ENCODE measurements at places on chromosomes 2 and 18.
A peak's percentile ranks its signal among the peaks of the same experiment; 100 is the strongest.

GRCh38 chr18:45317948-45318640, 297.2 kb upstream of the SLC14A2 start:
- no peak for DNase-seq

GRCh38 chr2:199315299-199316179, 142.2 kb downstream of the SATB2 start:
- no peak for DNase-seq

- no peak for DNase-seq
These were observed 28.3 kb upstream of the ICOS start for GRCh38 chr2:203908066-203908796.

DNA sequence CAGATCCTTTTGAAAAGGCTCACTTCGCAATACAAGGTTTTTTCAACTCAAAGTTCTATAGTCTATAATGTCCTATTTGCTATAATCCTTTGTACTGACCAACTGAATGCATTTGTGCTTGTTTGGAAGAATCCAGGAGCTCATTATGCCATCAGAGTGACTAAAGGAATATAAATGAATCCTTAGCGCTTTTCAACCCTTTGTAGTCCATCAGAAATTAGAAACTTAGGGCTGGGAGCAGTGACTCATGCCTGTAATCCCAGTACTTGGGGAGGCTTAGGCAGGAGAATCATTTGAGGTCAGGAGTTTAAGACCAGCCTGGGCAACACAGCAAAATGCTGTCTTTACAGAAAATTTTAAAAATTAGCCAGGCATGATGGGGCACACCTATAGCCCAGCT, 330.2 kb upstream of the CHAC2 start:
- DNase-seq: no peak

DNA sequence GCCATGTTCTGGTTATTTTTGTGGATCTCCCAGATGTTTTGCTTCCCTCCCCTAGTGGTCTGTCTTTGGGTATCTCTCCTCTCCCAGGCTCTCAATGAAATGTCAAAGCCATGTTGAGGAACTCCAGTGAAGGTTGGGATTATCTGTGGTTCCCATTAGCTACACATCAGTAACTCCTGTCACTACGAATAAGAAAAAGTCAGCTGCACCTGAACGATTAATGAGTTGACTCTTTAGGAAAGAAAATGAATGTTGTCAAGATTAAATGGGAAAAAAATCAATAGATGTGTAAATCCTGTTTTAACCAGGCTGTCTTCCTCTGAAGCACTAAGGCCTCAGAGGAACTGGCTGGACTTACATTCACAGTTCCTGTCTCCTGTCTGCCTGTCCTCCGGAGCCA, 94.0 kb upstream of the DAPL1 start:
- DNase-seq: no peak

DNA sequence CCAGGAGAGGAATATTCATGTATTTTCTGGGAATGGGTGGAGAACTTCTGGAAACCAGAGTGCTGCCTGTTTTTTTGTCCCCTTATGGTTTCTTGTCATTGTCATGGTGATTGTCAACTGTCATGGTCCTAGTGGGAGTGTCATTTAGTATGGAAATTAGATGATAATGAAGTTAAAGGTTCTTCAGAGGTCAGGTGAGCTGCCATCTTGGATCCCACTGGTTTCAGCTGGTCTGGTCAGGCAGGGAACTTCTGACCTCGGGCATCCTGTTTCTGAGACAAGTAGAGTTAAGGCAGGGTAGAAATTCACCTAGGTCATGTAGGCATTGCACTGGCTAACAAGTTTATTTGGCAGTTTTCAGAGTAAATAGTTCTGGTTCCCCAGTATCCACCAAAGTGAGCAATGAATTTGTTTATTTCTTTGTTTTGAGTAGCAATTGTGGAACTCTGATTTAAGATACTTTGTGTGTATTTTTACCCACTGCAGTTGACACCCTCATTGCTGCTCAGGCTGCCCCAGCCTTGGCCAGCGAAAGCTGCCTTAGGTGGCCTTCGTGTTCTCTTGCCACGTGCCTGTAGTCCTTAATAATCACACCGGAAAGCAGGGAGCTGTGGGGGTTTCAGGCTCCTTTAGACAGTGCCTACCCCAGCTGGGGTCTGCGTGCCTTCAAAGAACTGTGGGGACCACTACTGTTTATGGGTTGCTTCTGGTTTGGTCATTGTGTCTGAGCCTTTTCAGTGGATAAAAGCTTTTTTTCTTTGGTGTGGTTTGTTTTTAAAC, 48.7 kb downstream of the NCK2 start:
- no peak for DNase-seq

GRCh38 chr2:3814706-3815245, 111.4 kb downstream of the DCDC2C start:
- no peak for DNase-seq

DNA sequence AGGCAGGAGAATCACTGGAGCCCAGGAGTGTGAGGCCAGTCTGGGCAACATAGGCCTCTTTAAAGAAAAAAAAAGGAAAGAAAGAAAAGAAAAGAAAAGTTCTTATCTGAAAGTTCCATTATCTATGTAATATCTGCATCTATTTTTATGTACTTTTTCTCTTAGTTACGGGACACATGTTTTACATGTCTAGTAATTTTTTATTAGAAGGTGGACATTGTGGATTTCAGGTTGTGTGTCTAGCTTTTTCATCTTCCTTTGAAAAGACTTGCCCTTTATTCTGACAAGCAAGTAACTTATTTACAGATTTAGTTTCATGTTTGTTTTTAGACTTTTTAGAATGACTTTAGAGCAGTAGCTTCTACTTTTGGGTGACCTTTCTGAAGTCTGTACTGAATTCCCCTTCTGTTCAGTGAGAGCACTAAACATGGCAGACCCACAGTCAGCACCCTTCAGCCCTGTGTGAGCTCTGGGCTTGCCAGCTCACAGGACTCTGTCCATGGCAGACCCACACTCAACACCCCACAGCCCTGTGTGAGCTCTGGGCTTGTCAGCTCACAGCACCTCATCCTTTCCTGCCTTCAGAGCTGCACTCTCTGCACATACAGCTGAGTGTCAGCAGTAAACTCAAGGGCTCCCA, 17.5 kb downstream of the TRAPPC12 start:
- no peak for DNase-seq

- DNase-seq: no peak
These were observed 249.8 kb upstream of the ATP5MC3 start for GRCh38 chr2:175431101-175431946.

GRCh38 chr2:159941729-159942128, 120.7 kb downstream of the PLA2R1 start:
- DNase-seq: no peak

- DNase-seq: no peak
These were observed 87.8 kb downstream of the KCTD1 start for GRCh38 chr18:26460449-26461091.

- no peak for DNase-seq
These were observed 88.4 kb upstream of the AFF3 start for GRCh38 chr2:100230754-100231153.

- DNase-seq: no peak
These were observed 28.8 kb upstream of the DDX18 start for GRCh38 chr2:117785740-117786139.

GRCh38 chr2:233672886-233673285, 1.2 kb downstream of the UGT1A9 start:
- DNase-seq: no peak

GRCh38 chr18:54250846-54251261, 18.5 kb upstream of the POLI start:
- no peak for DNase-seq

- no peak for DNase-seq
These were observed 36.3 kb upstream of the SMAD7 start for GRCh38 chr18:48986851-48987761.

GRCh38 chr2:196502386-196502785, 137.1 kb upstream of the CCDC150 start:
- DNase-seq: no peak

DNA sequence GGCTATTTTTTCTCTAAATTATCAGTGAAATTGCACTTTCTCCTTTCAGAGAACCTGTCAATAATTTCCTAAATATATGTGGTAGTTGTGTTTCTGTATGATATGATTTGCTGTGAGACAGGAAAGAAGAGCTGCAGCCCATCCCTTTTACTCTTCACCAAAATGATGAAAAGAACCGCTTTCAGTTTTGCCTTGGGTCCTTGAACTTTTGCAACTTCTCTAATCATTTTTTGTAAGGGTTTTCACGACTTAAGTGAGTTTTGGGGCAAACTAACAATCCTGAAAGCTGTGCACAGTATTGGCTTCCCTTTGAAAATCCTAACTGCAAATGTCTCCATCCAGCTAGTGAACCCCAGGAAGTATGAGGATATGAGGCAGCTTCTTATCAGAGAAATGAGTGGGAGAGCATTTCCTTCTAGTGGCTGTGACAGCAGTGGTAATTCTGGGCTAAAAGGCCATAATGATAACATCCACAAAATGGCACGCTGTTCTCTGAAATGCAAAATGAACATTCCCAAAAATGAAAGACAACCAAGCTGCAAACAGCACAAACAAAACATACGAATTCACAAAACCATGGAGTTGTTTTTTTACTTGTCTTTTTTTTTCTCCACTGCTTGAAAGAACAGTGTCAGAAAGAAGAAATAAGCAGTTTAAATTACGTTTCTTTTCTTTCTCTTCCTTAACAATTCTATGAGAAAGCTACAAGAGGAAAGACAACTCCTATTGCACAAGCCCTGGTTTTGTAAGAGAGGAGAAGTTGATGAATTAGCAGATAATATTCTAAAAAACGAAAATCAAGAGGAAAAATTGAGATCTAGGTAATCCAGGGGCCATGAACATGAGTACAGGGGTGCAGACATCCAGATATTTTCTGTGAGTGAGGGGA, 1291.6 kb upstream of the ZEB2 start:
- no peak for DNase-seq

DNA sequence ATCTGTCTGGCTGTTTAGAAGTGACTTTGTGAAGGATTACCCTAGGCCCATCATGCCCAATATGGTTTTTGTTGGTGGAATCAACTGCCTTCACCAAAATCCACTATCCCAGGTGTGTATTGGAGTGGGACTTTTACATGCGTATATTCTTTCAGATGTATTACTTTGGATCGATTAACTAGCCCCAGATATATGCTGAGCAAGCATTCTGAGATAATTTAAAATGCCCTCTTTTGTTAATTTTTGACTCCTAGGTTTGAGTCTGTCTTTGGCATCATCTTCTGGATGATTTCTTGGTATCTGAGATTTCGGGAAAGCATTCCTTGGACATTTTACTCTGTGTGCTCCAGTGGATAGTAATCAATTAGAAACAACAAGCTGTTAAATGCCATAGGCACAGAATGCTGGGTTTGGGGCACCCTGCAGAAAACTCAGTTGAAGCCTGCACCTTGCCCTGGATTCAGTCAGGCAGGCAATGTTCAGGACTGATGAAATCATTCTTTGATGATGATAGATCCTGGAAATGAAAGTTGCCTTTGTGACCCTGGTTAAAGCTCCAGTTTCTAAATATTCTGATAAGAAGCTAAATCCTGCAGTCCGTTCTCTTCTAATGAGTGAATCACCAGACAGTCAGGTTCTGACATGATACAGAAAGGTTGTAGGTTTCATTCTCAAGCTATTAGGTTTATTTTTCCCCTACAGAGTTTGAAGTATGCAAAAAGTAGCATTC, 1.1 kb downstream of the UGT1A1 start:
- no peak for DNase-seq

GRCh38 chr2:25009954-25010353, 31.9 kb upstream of the EFR3B start:
- DNase-seq: no peak

GRCh38 chr2:15300624-15301573, 260.2 kb downstream of the NBAS start:
- DNase-seq: no peak

- DNase-seq: peak; percentile 52
These were observed 3.4 kb downstream of the NAGK start for GRCh38 chr2:71071681-71072398.

GRCh38 chr2:64908406-64908805, 80.8 kb upstream of the SLC1A4 start:
- DNase-seq: no peak

DNA sequence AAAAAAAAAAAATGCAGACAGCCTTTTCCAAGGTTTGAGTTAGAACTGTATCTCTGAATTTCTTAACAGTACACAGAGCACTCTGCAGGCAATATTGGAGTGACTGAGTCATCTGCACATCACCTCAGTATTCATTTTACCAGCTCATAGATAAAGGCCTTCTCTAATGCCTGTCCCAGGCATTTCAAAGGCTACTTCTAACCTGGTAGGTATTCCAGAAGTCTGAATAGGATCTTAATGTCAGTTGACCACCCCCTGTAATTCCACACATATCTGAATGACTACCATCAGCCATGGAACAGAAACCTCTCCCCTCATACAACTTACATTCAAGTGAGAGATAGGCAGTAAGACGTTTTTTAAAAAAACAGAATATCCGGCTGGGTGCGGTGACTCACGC, 9.0 kb downstream of the METTL21A start:
- DNase-seq: no peak

DNA sequence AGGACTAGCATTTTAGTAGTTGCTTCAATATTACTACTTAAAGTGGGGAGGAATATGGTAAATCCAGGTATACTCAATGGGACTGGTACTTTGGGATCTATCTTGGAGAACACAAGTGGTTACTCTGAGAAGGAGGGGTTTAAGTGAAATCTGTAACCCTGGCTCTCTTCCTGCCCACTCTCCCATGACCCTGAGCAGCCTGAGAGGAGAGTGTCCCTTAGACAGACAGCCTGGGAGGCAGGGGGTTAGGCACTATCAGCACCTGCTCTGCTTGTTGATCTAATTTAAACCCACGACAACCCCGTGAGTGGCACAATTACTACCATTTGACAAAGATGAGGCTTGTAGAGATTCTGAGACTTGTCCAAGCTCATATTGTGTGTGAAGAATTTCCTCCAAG, 395.5 kb downstream of the ALK start:
- DNase-seq: no peak

GRCh38 chr2:95314598-95314963, 17.4 kb downstream of the KCNIP3 start:
- no peak for DNase-seq

DNA sequence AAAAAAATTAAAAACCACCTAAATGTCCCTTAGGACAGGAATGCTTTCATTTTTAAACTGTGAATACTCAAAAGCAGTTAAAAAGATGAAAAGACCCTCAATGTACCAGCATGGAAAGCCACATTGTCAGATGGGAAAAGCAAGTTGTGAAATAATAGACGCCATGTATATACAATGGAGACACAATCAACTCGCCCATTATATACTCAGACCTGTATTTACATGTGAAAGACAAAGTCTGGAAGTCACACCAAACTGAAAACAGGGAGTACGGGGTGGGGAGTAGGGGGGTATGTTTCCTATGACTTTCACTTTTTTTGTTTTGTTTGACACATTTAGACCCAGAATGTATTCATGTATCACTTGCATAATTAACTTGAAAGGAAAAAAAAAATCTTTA, 75.6 kb downstream of the CELF4 start:
- DNase-seq: no peak

GRCh38 chr2:209985874-209986273, 16.6 kb upstream of the RPE start:
- DNase-seq: no peak

- no peak for DNase-seq
These were observed 44.4 kb downstream of the TFPI start for GRCh38 chr2:187509667-187510417.

- DNase-seq: no peak
These were observed 148.3 kb downstream of the MBD2 start for GRCh38 chr18:54076166-54076565.
